ENCODE measurements at places on chromosomes 6 and 20.

GRCh38 chr20:3262566-3262965, 23.6 kb upstream of the SLC4A11 start:
- DNase-seq, result no peak

DNA sequence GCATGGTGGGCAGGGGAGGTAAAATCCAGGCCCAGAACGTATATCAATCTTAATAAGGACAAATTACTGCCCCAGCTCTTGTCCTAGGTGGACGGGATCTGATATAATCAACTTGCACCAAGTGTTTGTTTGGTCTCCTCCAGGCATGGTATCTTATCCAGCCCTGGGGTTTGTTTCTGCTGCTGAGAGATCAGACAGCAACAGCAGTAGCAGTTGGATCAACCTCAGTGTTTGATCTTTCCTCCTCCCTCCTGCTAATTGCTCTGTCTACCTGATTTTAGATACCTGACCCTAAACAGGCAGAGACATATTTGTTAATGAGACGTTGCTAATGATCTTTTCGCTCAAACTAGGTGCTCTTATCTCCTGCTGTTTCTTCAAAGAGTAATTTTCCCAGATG, 100.4 kb upstream of the BACH2 start:
- DNase-seq, result no peak

DNA sequence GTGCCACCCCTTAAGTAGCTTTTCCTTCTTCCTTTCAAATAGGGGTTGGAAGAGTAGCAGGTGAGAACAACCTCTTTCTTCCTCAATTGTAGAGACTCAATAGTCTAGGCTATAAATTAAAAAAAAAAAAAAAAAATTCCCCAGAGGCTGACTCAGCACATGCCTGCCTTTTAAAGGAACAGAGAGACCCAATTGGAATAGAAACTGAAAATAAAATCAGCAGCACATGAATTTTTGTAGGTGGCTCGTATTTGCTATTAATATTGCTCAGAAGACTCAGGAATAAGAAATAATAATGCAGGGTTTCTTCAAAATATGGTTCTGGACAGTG, 19.3 kb downstream of the TOP1 start:
- DNase-seq, result peak; percentile 47

DNA sequence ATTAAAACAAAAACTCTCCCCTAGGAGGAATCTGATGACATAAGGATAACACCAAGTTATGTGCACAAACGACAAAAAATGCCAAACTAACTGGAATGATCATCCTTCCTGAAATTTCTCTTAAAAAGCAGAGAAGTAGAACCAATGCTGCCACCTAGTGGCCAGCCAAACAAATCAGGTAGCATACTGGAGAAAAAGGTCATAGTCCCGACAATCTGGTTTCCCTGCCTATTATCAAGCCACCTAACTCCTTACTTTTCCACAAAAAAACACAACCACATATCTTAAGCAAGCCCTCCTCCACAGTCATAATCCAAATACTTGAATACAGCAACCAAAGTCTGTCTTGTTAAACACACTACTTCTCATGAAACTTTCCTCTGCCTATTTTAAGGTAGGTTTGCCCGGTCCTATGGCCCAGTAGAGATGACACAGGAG, 5.3 kb downstream of the OARD1 start:
- peak; percentile 92 for DNase-seq

DNA sequence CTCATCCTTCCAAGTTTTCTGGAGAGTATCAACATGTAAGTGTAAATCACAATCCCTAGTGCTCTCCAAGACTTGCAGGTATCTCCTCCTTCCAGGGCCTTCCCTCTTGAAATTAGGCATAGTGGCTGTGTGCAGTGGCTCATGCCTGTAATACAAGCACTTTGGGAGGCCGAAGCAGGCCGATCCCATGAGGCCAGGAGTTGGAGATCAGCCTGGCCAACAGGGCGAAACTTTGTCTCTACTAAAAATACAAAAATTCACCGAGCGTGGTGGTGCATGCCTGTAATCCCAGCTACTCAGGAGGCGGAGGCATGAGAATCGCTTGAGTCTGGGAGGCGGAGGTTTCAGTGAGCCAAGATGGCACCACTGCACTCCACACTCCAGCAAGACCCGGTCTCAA, 9.4 kb upstream of the ANGPT4 start:
- DNase-seq, result no peak

DNA sequence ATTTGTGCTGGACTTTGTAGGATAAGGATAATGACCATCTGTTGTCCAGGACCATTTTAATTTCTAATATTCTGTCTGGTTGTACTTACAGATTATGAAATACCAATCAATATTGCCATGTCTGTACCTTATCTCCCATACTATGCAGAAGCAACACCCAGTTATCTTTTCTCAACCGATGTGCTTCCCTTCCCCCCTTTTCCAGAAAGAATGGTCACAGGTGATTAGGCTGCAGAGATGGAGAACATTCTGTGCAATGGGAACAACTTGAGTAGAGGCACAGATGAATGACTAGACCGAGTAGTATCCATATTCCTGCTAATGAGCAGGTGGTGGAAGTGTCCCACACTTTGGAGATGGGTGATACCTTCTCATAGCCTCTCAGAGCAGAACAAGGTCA, 10.5 kb downstream of the RALY start:
- no peak for DNase-seq

DNA sequence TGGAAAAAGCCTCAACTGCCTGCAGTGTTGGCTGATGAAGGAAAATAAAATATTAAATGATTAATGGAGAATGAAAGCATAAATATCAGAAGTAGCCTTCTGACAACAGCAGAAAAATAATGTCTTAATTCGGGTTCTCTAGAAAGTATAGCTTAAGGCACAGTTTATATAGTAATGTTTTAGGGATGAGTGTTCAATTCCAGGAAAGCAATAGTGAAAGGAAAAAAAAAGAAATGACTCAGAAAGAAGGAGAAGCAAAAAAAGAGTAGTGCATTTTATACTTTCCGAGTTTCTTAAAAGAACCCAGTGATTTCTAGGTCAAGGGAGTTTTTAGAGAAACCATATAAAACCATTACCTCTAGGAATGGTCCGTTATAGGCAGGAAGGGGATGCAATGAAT, 137.3 kb downstream of the HTR1B start:
- DNase-seq, result no peak

GRCh38 chr6:136344420-136344819, 54.8 kb upstream of the BCLAF1 start:
- DNase-seq, result peak; percentile 75

DNA sequence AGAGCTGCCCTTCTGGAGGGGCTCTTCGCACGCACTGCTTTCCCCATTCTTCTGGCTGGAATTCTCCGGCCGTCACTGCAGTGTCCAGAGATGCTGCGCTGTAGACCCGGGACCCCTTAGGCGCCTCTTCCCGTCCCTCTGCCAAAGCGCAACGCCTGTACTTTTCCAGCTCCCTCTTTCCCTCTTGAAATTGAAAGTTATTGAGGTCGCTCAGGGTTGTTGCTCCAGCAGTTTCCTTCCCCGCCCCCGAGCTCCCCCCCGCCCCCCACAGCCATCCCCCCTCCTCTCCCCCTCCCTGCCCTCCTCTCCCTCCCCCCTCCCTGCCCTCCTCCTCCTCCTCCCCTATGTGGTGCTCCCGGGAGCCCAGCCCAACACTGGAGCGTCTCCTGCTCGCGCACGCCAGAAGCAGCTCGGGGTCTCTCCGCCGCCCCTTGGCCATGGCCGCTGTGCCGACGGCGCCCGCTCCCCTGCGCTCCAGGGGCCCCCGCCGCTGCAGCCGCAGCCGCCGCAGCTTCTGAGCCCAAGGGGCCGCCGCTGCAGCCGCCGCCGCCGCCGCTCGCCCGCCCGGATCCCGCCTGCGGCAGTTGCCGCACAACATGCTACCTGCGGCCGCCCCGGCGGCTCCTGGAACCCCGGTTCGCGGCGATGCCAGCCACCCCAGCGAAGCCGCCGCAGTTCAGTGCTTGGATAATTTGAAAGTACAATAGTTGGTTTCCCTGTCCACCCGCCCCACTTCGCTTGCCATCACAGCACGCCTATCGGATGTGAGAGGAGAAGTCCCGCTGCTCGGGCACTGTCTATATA, at the start of gene RSPO3:
Gene RSPO3 (plus strand): TSS at position 374 of the 804 bp plus-strand sequence. CDS start 522 bp downstream, outside the sequence.
- DNase-seq, result peak; percentile 48

DNA sequence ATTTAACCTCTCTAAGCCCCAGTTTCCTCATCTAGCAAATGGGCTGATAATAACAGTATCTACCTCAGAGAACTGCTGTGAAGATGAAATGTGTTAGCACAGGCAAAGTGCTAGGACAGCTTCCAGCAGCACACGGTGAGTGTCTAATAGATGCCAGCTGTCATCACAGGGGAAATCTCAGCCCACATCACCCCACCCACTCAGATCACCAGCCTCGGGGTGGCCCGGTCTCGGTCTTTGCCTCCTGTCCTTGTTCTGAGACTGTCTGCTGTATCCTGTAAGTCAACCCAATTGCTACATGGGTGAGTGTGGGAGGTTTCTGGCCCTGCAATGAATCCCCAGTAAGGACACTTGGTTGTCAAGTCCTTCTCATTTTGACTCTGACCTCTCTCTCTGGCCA, 99.5 kb upstream of the ZNFX1 start:
- DNase-seq, result no peak

DNA sequence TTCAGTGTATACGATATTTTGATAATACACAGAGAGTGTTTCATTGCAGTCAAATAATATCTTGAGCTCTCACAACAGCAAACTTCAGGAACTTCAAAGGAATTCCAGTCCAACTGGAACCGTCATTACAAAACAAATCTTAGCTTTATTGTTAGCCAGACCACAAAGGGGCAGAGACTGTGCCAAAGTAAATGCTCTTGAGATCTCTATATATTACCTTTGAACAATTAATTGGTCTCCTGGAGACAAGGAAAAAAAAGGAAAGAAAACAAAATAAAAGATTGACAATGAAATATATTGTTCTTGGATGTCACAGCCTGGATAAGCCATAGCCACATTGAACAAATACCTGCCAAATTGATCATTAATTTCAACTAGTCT, 70.0 kb downstream of the FOXC1 start:
- no peak for DNase-seq

DNA sequence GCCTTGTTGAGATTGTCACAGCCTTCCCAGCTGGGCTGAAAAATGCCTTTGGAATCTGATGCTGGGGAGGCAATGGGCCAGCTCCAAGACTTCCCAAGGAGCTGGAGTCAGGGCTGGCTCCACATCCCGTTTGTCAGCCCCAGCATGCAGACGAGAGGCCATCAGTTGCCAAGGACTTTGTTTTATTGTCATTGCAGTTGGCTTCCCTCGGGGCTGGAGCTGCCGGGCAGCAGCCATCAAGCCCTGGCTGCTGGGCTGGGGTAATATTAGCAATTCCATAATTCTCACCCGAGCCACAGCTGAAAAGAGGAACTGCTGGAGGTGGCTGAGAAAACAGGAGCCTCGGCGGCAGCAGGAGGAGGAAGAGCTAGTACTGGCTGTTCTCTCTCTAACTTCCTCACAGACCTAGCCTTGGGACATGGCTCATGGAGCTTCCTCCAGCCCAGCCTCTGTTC, 182.5 kb downstream of the CDC5L start:
- DNase-seq, result no peak

GRCh38 chr20:20548527-20549266, 163.7 kb downstream of the RALGAPA2 start:
- DNase-seq, result no peak

DNA sequence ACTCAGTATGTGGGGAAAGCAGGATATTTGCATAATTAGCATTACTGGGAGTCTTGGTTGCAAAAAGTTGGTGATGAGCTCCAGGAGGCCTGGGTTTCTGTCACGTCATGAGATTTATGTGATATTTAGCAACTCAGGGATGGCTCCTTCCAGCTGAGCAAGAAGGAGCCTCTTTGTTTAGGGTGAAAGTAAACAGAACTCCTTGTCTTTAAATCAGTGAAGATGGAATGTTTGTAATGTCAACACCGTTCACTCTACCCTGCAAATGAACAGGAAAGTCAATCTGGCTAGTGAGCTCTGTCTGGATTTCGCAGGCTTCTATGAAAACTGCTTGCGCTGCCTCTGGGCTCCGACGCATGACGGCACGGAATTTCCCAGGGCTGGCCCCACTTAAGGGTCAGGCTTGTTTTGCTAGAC, 86.9 kb downstream of the PXDC1 start:
- peak; percentile 59 for DNase-seq

DNA sequence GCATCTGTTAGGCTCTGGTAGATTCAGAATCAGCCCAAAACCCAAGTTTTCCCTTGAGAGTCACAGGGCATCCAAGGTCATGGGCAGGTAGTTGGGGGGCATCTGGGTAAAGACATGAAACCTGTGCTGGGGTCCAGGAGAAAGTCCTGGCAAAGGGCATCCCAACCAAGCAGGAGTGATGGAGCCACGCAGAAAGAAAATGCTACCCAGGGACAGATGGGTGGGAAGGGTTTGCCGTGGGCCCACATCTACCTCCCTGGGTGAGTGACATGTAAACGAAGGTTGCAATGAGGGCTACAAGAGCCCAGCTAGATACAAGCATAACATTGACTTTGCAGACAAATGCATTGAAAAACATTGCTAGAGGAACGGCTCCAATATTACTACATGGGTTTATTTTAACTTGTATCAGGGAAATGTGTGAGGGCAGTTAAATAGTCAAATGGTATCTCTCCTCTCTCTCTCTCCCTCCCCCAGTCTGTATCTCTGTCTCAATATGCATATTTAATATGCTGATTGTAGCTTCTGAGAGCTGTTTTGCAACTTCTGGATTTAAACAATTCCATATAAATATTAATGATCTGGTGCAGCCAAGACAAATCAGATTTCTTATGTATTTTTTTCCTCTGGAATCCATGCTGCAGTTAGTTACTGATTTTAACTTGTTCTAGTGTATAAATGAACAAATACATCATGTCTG, 135.7 kb downstream of the SYNDIG1 start:
- DNase-seq, result no peak

DNA sequence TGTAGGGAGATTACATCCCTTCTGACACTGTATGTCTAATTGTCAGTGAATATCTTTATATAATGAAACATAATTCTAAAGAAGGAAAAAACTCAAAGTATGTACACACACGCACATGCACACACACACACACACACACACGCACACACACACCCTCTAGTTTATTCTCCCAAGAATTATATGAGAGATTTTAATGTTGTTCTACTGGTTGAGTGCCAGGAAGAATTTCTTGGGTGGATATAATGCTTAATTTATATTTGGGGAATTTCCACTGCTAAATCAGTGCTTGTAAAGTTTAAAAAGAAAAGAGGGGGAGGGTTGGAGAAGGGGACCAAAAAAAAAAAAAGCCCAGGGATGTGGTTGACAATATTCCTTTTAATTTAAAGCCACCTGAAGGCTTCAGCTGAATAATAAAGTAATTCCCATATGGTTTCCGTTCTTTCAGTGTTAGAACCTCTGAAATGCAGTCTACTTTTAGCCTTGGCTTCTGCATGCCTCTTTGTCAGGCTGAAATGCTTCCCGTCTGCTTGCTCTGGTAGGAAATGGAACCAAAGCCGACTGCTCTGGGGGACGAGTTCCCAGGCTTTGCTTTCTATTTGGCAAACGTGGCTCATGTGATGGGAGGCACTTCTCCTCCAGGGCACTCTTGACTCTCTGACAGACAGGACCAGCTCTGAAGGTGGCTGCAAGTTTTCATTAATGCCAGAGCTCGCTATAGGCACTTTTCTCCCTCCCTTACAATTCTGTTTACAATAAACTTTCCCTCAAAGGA, 225.4 kb downstream of the PRL start:
- DNase-seq, result peak; percentile 73

- DNase-seq, result peak; percentile 60
Measured at GRCh38 chr20:10928841-10929421, 255.1 kb upstream of the JAG1 start.

GRCh38 chr6:53861518-53861917, 66.7 kb downstream of the LRRC1 start:
- DNase-seq, result no peak
